ENCODE measurements at places on chromosomes 3 and 15. TPM values are rescaled to one million over a fixed set of nuclear protein-coding genes. Genes with fewer than 3 reads are reported as not detected.

Gene IL16
- 1.6 TPM for total RNA-seq

Gene SCN11A
- total RNA-seq = under 0.01 TPM

Gene PIERCE2
- total RNA-seq = 1.8 TPM

Gene SLC28A1
- not detected for total RNA-seq

Gene HYAL3
- total RNA-seq = 3.7 TPM

Data from smooth muscle cell of bladder (primary cell).